Renal cortical epithelial cell (primary cell): ENCODE measurements at places on chromosomes 12 and 14. TPM values are rescaled to one million over a fixed set of nuclear protein-coding genes. Genes with fewer than 3 reads are reported as not detected.

- no peak for DNase-seq
Measured at GRCh38 chr14:36663404-36664321, 2.0 kb downstream of the PAX9 start.

GRCh38 chr14:50350975-50351374 lies 38.9 kb downstream of the DMAC2L start:
- DNase-seq, result peak; percentile 15

GRCh38 chr12:22046090-22046967 lies at the start of gene CMAS:
CMAS (plus strand) TSS chr12:22046218; CDS start chr12:22046304, 86 bp downstream.
- peak; percentile 36 for DNase-seq

The RNASE3 gene
- not detected in 2 replicates for total RNA-seq

DNA sequence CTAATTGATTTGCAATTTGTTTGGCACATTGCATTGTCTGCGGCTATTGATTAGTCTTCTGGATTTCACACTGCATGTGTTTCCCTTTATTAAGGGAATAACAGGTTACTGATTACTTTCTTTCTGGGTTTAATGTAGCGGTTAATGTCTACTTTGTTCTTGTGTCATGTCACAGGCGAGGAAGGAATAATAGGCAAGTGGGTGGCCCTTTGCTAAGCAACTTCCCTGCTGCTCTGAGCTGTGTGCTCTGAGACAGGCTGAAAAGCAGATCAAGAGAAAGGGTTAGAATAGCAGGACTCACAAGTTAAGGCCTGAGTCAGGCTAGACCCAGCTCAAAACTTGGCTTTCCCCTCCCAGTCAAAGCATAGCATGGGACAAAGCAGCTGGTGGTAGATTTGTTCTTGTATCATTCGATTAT lies 77.2 kb downstream of the NKX2-1 start:
- peak; percentile 3 for DNase-seq

The CCDC197 gene
- not detected in 2 replicates for total RNA-seq

The TAS2R50 gene
- total RNA-seq, result 0.35 and 9.3 TPM in 2 replicates

DNA sequence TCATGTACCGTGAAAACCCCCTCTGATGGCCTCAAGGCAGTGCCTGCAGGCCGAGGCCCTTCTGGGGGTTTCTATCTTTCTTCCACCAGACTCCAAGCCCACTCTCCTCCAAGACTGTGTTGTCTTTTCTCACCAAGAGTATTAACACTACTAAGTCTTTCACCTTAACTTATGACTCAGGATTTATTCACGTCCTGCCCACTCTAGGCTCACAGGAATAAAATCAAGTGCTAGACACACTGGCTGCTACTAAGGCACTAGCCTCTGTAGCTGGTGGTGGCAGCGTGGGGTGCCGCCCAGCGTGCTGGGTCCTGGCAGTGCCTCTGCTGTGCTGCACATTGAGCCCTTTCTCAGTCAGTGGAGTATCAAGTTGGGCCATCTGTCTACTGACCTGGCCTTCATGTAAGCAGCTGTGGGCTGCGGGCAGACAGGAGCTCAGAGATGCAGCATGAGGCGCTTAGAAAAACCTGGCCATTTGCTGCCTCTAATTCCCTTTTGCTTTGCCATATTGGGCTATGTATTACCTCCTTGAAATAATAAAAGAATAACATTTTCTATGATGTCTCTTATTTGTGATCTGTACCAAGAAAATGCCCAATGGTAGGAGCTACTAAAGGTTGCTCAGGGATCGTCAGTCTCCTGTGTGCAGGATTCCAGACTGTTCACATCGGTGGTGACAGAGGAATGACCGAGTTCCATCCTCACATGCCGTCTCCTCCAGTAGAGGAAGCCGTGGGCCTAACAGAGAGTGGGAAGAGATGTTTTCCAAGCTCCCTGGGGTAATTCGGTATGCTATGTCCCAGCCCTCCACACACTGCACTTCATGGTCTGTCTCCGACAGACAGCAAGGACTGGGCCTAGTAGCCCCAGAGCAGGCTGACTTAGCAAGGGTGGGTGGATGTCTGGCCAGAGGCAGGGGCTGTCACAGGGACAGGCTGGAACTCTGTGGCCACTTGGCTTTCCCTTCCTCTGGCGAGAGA lies 39.9 kb downstream of the MAX start:
- DNase-seq, result peak; percentile 11
